ENCODE measurements at places on chromosomes 1 and 21.

- no peak for DNase-seq
These were observed 9.6 kb upstream of the CD34 start for GRCh38 chr1:207920444-207921021.

GRCh38 chr1:225400968-225401367, 26.9 kb downstream of the LBR start:
- DNase-seq, result no peak

GRCh38 chr1:21559788-21560567, 50.8 kb downstream of the ALPL start:
- DNase-seq, result no peak

GRCh38 chr1:72915581-72915980, 633.2 kb upstream of the NEGR1 start:
- no peak for DNase-seq

DNA sequence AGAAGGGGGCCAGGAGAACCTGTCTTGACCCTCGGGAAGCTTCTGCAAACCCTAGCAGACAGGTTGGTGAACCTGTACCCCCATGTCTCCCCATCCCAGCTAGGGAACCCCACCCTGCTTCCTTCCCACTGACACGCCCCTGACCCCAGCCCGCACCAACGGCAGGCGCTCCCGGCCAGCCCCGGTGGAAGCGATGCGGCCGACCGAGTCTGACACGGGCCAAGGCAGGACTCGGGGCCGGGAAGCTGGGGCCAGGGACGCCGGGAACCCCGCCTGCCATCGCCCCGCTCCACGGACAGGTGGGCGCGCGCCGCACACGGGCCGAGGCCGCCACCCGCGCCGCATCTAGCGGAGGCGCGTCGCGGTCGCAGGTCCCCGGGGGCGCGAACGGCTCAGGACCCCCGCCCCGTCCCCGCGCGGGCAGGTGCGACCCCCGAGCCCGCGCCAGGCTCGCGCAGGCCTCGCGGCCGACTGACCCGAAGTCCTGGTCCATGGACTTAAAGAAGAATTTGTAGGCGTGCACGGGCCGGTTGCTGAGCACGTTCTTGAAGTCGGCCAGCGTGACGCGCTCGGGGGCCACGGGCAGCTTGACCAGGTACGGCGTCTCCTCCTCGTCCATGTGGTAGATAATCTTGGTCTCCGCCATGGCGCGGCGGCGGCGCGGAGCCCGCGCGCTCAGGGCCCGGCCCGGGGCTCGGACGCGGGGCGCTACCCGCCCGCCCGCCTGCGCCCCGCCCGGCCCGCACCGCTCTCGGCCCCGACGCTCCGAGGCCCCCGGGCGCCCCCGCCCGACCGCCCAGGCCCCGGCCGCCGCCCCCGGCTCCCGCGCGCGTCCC, 580 bp downstream of the DVL1 start:
- peak; percentile 52 for DNase-seq

DNA sequence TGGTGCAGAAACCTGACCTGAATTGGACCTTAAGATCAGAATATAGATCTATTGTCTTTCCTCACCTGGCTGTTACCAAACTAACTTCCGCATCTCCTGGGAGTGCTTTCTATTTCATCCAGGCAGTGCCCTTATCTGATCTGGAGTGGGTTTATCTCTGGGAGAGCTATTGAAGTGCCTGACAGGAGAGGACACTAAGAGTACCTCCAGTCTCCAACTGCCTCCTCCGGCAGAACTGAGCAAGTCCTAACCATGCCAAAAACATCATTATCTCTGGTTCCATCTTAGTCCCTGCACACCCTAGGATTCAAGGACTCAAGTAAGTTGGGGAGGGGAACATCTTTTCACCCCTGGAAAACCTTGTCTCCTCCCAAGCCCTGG, 12.4 kb upstream of the KCNJ15 start:
- no peak for DNase-seq

DNA sequence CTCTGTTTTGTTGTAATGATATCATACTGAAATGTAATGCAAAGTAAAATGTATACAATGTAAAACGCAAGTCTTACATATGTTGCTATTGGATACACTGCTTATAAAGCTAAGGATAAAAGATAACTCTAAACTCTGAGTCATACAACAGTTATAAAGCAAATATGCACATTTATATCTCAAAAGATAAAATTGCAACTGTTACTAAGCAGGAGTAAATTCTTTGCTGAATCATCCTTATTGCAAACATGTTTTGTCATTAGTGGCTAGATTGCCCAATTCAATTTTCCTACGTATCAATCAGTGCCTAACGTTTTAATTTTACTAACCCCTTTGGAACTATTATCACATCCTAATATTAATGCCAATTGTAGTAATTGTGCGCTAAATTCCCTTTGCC, 762.9 kb downstream of the LTN1 start:
- no peak for DNase-seq

GRCh38 chr1:1206376-1206965, at the start of gene TNFRSF18:
TSS of gene TNFRSF18 (minus strand) at chr1:1206592. CDS start at chr1:1206571, 21 bp downstream.
- no peak for DNase-seq

DNA sequence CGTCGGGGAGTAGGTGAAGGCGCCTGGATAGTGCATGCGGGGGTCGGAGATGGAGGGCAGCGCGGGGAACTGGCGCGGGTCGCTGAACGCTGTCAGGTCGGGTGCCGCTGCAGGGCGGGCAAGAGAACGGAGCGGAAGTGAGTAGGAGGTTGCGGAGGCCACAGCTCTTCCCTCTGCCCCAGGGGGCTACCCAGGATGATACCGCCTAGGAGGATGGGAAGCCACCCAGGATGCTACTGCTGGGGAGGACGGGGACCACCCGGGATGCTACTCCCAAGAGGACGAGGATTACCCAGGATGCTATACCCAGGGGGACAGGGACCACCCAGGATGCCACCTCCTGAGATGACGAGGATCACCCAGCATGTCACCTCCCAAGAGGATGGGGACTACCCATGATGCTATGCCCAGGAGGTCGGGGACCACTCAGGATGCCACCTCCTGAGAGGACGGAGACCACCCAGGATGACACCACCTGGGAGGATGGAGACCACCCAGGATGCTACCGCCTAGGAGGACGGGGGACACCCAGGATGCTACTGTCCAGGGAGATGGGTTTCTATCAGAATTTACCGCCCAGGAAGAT, 123.8 kb downstream of the CLIC6 start:
- no peak for DNase-seq

DNA sequence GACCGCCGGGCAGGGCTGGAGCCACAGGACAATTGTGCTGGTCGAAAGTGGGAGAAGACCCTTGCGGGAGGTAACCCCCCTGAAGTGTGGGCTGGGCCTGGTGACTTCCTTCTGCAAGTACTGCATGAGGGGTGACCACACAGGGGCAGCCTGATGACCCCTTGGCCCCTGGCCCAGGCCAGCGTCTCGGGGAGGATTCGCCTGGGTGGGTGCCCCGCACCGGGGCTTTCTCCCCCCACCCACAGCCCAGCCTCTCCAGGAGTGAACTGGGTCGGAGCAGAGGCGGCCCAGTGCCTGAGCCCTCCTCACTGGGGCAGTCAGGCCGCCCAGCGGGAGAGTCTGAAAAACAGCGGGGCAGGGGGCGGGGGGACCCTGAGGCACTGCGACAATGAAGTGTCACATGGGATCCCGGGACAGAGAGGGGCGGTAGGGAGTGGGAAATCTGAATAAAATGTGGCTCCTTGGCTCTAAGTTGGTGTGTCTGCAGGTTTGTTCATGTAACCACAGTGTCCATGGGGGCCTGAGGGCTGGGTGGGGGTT, 1.6 kb upstream of the DNMT3L start:
- DNase-seq, result no peak

- no peak for DNase-seq
These were observed 29.8 kb downstream of the HYI start for GRCh38 chr1:43423672-43424550.

DNA sequence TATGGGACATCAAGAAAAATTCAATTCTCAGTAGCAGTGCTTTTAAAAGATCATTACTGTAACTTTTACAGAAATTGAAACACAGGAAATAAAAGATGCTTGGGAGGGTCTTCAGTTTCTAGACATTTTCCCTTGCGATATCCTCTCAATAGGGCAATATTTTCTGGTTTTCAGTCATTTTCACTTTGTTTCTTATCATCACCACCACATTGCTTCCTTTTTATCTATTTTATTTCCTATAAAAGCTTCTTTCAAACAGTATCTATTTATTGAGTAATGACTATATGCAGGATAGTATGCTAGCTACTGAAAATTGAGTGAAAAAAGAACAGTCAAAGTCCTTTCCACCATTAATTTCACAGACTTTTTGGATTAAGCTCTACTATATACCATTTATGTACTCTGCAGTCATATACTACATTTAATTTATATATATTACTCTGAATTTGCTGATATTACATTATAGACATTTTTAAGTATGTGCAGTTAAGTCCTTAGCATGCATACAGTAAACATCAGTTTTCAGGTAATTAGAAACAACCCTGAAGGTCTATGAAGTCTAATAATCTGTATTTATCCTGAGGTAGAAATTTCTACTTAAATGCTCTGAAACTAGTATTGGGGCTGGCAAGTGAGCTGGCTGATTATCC, 18.7 kb downstream of the TRMT1L start:
- DNase-seq, result no peak

DNA sequence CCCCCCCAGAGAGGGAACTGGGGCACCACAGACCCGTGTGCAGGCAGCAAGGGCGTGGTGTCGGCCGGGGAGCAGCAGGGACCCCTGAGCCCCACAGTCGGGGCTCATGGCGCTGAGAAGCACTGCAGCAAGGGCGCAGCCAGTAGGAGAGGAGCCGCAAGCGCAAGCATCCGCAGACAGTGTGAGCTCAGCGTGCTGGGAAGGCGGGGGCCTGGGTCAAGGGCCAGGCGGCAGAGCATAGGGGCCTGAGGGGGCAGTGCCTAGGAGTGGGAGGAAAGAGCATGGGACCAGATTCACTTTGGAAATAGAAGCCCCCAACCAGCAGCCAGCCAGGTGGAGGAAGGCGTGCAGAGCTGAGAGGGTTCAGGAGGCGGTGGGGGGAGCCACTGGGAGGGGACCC, 6.7 kb upstream of the KCNAB2 start:
- DNase-seq, result no peak

Measured in substantia nigra (tissue), 51 donors.